ENCODE measurements at places on chromosomes 12 and 14.
A peak's percentile ranks its signal among the peaks of the same experiment; 100 is the strongest.

- no peak for DNase-seq
Measured at GRCh38 chr12:65606008-65606766, 218.1 kb upstream of the HMGA2 start.

DNA sequence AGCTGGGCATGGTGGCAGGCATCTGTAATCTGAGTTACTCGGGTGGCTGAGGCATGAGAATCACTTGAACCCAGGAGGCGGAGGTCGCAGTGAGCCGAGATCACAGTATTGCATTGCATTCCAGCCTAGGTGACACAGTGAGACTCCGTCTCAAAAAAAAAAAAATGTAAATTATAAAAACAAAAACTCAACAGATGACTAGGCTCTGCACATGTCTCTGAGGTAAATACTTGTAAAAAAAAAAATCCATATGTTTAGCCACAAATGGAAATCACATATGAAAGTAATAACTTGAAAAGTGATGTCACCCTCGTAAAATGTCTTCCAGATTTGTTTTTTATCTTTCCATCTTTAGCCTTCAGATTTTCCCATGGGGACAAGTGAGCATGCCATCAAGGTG, 85.0 kb downstream of the KICS2 start:
- no peak for DNase-seq

DNA sequence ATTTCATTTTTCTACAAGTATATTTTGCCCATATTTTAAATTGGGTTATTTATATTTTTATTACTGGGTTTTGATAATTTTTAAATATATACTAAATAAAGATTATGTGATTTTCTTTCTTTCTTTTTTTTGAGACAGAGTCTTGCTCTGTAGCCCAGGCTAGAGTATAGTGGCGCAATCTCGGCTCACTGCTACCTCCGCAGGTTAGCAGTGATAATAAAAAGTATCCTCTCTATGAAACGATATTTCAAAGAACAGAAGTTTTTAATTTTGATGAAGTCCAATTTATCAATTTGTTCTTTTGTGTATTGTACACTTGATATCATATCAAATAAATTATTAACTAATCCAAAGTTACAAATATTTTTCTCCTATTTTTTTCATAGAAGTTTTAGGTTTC, 47.2 kb upstream of the LDHB start:
- no peak for DNase-seq

DNA sequence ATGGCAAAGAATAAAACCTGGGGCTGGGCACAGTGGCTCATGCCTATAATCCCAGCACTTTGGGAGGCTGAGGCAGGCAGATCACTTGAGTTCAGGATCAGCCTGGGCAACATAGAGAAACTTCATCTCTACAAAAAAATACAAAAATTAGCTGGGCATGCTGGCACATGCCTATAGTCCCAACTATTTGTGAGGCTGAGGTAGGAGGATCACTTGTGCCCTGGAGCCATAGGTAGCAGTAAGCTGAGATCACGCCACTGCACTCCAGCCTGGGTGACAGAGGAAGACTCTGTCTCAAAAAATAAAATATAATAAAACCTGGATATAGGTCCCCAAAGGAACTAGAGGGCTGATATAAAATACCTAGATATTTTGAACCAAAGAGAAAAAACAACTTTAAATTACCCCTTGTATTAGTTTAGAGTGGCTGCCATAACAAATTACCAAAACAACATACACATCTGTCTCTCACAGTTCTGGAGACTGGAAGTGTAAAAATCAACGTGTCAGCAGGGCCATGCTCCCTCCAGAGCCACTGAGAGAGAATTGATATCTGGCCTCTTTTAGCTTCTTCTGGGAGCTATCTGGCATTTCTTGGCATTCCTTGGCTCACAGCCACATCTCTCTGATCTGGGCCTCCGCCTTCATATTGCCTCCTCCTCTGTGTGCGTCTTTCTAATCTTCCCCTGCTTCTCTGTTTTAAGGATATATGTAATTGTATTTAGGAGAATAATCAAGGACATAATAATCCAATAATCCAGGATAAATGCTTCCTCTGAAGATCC, 47.9 kb upstream of the ATF7IP start:
- DNase-seq = peak; percentile 7

GRCh38 chr12:115185506-115185905, 501.5 kb upstream of the TBX3 start:
- no peak for DNase-seq

- no peak for DNase-seq
Measured at GRCh38 chr14:90774316-90774715, 41.9 kb downstream of the TTC7B start.

DNA sequence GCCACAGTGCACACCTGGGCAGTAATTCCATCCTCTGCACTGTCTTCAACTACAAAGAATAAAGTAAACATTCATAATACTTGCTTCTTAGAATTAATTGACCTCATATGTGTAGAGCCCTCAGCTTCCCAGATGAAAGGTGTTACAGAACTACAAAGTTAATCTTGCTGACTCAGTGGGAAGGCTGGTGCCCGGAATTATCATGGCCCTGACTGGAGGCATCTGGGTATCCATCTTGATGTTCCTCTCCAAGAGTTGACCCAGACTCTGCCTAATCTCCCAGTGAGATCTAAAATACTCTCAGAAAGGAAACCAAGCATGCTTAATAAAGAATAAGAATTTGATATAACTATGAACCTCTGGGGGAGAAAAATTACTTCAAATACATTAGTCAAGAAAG, 147.0 kb upstream of the ARID2 start:
- no peak for DNase-seq

GRCh38 chr14:67556671-67557070, 23.6 kb downstream of the PLEKHH1 start:
- DNase-seq = no peak

GRCh38 chr12:91105807-91106206, 5.5 kb downstream of the LUM start:
- DNase-seq = no peak

DNA sequence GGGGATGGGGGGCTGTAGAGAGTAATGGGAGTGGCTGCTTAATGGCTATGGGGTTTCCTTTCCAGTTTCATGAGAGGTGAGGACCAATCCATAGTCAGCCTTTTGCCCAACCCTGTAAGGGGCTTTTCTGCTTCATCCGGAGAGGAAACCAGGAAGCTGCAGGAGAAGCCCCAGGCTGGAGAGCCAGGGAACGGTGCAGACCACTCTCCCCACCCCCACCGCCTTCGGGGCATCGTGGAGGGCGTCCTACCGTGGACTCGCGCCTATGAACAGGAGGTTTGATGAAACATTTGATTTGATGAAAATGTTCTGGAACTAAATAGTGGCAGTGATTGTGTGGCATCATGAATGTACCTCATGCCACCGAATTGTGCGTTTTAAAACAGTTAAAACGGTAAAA, 204.3 kb upstream of the DIO3 start:
- DNase-seq = no peak

GRCh38 chr12:96743606-96744005, 163.5 kb upstream of the NEDD1 start:
- DNase-seq = no peak

GRCh38 chr14:24036169-24036962, 15.4 kb upstream of the CARMIL3 start:
- DNase-seq = peak; percentile 70

GRCh38 chr14:56895154-56895553, 84.9 kb upstream of the OTX2 start:
- no peak for DNase-seq

GRCh38 chr12:25585021-25585523, 32.0 kb upstream of the LMNTD1 start:
- DNase-seq = no peak

DNA sequence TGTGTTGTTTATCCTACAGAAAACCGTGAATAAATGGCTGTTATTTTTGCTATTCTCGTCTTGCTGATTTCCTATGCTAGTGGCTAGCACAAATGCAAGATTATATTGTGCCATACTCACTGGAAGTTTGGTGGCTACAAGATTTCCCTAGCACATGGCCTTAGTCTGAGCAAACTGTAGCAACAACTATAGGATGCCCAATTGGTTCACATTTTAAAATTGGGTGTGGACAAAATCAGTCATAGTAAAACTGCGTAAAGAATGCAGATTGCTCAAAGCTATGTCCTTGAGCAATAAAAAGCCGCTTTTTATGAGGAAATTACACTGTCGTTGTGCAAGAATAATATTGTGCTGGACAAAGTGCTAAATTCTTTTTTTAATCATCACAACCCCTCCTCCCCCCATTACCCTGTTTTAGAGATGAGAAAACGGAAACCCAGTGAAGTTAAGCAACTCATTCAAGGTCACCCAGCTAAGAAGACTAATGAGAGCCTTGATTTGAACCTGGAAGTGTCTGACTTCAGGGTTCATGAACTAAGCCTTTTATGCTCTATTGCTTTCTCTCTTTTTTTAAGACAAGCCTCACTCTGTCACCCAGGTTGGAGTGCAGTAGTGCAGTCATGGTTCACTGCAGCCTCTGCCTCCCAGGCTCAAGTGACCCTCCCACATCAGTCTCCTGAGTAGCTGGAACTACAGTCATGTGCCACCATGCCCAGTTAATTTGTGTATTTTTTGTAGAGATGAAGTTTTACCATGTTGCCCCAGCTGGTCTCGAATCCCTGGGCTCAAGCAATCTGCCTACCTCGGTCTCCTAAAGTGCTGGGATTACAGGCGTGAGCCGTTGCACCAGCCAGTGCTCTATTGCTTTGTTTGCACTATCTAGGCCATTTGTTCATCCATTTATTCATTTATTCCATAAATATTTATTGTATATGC, 73.6 kb downstream of the SRGAP1 start:
- DNase-seq = no peak

DNA sequence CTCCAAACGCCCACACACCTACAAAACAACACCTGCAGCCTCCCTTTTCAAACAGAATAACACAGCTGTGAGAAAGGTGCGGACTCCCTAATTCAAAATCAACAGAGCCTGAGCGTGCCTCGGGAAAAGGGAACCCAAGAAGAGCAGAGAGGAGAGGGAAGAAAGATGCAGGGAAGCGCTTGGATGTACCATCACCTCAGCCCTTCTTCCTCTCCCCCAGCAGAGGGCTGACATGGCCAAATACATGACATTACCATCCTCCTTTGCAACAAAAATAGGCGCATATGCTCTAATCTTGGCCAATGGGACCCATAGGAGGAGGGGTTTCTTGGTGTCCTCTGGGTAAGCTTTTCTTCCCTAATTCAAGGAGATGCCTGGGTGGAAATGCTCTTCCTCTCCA, 78.0 kb downstream of the CPSF2 start:
- no peak for DNase-seq

- no peak for DNase-seq
Measured at GRCh38 chr14:103633391-103633790, 4.4 kb downstream of the KLC1 start.

- DNase-seq = peak; percentile 83
Measured at GRCh38 chr12:104381731-104382480, 74.8 kb upstream of the CHST11 start.

DNA sequence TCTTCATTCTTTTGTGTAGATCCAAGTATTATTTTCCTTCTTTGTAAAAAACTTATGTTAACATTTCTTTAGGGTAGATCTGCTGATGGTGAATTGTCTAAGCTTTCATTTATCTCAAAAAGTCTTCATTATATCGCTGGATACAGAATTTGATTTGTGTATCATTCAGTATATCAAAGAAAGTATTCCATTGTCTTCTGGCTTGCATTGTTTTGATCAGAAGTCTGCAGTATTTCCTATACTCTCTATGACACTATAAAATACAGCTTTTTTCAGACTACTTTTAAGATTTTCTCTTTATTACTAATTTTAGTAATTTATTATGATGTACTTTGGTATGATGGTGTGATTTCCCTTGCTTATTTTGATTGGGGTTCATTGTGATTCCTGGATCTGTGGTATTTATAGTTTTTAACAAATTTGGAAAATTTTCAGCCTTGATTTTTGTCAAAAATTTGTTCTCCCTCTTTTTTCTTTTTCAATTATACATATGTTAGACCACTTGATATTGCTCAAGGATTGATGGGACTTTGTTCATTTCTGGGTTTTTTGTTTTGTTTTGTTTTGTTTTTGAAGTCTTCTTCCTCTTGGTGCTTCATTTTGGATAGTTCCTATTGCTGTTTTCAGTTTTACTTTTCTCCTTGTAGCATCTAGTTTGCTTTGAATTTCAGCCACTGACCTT, 176.5 kb downstream of the ZFP36L1 start:
- DNase-seq = no peak

DNA sequence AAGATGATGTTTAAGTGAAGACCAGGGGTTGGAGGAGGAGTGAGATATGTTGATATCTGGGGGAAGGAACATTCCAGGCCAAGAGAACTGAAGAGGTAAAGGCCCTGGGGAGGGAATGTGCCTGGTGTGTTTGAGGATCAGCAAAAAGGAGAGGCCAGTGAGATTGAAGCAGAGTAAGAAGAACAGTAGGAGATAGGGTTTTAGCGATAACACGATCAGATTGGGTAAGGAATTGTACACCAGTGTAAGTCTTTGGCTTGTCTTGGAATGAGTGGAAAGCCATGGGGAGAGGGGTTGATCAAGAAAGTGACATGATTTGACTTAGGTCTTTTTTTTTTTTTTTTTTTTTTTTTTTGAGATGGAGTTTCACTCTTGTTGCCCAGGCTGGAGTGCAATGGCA, 4.8 kb downstream of the TROAP start:
- no peak for DNase-seq

DNA sequence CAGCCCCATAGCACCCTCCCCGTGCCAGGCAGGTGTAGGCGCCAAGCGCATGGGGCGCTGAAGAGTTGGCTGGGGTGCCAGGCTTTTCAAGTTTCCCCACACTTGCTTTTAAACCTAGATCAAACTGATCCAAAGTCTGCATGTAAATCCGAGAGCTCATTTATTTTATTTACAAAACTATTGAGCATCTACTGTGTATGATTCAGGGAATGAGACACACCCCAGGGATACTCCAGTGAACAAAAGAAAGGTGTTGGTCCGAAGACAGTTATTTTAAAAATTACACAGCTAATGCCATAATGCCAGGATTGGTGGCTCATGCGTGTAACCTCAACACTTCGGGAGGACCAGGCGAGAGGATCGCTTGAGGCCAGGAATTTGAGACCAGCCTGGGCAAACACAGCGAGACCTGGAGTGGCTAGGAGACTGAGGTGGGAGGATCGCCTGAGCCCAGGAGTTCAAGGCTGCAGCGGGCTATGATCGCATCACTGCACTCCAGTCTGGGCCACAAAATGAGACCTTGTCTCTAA, 780 bp upstream of the SLC41A2 start:
- DNase-seq = no peak

GRCh38 chr14:67722293-67722692, 20.6 kb downstream of the RDH12 start:
- no peak for DNase-seq

DNA sequence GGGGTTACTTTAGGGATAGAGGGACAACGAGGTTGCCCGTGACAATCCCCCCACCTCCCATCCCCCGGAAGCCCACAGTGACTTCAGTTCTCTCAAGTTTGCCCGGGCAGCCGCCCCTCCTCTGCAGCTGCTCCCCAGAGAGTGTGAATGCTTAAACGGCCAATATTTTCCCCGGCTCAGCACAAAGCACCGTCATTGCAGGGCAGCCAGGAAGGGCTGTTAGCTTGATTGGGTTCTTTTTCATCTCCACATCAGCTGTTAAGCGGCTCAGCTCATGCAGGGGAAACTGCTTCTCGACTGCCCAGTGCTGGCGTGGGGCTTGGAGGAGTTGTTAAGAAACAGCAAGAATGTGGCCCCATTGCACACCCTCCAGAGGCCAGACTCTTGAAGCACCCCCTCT, 120.5 kb upstream of the NCOR2 start:
- no peak for DNase-seq

- no peak for DNase-seq
Measured at GRCh38 chr12:66144791-66145754, 14.5 kb upstream of the LLPH start.
